Karpas-422 (cell line): ENCODE measurements at places on chromosomes 7 and 10.
A peak's percentile ranks its signal among the peaks of the same experiment; 100 is the strongest.

DNA sequence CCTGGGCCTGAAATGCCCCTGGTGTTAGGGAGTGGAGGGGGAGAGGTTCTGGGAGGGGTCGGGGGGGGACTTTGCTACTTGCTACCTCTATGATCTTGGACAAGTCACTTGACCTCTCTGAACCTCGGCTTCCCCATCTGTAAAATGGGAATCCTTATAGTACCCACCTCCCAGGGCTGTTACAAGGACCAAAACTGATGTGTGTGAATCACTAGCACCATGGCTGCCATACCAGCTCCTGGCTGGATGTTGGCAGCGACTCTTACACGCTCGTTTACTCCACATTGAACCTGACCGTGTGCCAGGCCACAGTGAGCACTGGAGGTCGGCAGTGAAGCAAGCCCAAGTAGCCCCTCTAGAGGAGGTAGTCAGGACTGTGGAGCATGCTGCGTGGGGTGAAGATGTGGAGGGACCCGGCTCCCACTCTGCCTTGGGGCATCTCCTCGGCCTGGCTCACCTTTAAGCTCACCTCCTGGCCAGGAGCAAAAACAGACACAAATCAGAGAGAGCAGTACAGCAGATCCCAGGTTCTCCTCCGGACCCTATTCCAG, 28.9 kb downstream of the PPIF start:
- DNase-seq = no peak

- no peak for DNase-seq
These were observed 133.7 kb downstream of the SLC25A13 start for GRCh38 chr7:96188174-96188581.

DNA sequence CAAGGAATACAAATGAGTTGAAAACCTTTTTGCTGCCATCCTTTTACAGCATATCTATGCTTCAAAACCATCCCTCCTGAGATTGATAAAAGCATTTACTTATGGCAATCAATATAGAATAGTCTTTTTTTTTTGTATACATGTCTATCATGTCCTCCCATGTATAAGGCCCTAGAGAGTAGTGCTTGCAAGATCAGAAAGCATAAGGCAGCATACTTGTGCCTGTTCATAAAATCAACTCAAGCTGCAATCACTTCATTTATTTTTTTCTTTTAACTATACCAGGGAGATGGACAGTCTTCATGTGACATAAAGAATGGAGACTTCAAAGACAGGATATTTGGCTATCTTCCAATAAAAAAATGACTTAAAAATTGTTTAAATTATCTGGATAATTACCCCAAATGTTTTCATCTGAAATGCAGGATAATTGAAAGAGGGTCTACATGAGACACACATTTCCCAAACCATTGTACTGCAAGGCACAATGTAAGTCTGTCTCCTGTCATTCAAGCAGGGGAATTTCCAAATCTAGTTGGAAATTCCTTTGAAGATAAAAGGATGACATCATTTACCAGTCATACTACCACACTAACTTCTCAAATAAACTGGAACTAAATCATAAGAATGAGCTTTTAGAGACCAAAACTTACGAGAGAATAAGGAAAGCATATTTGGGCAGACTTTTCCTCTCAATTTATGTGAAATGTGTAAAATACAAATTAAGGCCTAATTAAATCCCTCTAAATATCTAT, 22.5 kb downstream of the LRRN3 start:
- DNase-seq = no peak

DNA sequence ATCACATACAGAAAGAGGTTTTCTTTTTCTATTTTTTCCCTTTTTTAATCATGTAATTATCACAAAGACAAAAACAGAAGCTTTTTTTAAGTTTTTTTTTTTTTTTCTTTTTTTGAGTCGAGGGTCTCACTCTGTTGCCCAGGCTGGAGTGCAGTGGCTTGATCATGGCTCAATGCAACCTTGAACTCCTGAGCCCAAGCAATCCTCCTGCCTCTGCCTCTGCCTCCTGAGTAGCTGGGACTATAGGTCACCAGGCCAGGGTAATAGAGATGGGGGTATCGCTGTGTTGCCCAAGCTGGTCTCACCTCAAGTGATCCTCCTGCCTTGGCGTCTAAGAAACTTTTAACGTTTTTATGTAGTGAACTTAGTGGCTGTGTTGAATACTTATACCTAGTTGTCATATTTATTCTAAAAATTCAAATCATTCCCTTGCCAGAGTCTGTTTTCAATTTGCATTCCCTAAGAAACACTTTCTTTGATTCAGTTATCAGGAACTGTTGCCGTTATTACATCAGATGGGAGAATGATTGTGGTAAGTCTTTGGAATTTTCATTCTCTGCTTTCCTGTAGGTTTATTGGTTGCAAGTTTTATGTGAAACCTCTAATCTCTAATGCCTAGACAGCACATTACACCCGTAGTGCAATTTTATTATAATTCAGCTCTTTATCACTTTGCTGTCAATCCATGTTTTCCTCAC, 1.3 kb downstream of the LSM8 start:
- DNase-seq = no peak

- no peak for DNase-seq
These were observed 107.5 kb downstream of the KIF20B start for GRCh38 chr10:89808842-89809241.

DNA sequence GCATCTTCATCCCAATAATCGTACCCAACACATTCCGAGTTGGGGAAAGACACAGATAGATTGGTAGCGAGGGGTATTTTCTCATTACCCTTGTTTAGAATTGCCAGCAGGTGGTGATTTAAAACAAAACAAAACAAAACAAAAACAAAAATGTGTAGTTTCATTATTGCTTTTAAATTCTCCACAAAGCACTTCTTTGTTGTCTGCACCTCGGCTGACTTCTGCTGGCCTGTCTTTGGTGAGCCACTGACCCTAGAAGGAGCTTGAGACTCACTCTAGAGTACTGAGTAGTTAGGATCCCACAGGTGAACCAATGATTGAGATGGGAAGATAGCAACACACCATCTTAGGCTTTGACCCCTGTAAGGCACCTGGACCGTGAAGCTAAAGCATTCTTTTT, 105.4 kb upstream of the BET1 start:
- no peak for DNase-seq

- DNase-seq = no peak
These were observed 130.2 kb downstream of the KCNMA1 start for GRCh38 chr10:77507291-77507880.

GRCh38 chr10:30986053-30986555, 45.6 kb downstream of the ZNF438 start:
- DNase-seq = no peak

DNA sequence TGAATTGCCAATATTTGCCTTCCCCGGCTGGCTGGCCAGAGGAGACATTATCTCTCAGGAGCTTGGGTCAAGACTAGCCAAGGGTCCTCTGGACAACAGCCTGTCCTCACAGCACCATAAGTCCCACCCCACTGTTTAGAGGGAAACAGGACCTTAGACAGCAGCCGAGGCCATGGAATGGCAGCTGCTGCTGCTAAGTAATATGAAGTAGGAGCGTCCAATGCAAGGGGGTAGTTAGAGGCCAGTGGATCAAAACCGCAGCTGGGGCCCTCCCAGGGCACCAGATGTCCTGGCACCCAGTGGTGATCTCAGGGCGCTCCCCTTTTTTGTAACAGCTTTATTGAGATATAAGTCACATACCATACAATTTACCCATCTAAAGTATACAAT, 12.9 kb upstream of the KCP start:
- DNase-seq = no peak

- DNase-seq = no peak
These were observed 936 bp upstream of the TCERG1L start for GRCh38 chr10:131312478-131312836.

DNA sequence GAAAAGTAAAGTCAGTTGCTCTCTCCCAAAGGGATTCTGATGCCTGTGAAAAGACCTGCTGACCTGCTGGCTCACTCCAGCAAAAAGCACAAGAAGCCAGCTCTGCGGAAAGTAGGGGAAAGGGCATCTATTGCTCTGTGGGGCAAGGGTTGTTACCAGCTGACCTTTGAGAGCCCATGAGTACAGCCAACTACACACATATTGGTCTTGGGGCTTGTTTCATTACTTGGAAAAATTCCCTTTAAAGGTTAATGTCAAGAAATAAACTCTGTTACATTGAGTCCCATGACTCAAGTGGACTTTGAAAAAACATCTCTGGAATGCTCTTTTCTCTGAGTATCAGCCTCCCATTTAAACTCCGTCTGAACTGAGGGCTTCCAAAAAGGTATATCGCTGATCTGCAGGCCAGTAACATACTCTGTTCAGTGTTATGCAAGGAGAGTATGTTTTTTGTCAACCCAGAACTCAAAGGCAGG, 53.2 kb downstream of the PANK1 start:
- no peak for DNase-seq

DNA sequence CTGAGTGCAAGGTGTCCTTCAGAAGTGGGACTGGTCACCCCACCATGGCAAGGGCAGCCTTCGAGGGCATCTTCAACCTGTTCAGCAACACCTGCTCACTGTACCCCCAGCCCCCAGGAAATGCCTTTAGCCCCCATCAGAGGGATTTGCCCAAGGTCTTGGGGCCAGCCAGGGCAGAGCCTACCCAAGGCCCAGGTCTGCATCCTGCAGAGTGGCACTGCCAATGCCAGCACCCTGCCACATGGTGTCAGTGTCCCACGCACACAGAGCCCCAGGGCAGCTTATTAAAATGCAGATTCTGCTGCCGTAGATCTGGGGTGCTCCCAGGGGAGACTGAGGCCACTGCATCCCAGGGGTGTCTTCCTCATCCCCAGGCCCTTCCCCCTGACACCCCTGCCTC, 106.2 kb upstream of the KCTD7 start:
- DNase-seq = peak; percentile 86

DNA sequence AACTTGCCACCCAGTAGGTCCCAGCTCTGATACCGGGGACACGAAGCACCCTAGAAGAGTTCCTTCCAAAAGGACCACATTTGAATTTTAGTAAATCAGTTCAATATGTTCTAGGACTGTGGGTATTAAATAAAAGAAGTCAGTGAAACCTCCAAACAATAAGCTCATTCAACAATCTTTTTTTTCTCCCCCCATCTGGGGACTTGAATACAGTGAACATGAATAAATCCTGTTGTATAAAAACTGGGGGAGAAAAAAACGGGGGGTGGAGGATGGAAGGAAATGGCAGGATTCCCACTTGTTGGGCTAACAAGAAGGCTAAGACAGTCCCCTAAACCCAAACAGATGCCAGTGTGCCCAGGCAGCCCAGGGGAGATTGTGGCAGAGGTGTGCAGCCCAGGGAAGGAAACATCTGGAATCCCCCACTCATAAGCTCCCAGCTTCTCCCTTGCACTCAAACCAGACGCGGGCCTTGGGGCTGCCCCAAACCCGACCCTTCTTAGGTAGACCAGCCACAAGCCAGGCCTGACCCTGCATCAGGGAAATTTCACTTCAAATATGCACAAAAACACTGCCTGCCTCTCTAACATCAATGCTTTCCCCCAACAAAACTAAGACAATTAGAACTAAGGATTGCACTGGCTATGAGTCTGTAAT, 8.8 kb downstream of the AFAP1L2 start:
- no peak for DNase-seq

- DNase-seq = peak; percentile 81
These were observed 6.1 kb downstream of the NPY start for GRCh38 chr7:24290004-24290641.

- no peak for DNase-seq
These were observed 184.4 kb upstream of the KLF14 start for GRCh38 chr7:130918129-130919052.

- no peak for DNase-seq
These were observed 54.3 kb downstream of the BMPER start for GRCh38 chr7:33959676-33960075.

DNA sequence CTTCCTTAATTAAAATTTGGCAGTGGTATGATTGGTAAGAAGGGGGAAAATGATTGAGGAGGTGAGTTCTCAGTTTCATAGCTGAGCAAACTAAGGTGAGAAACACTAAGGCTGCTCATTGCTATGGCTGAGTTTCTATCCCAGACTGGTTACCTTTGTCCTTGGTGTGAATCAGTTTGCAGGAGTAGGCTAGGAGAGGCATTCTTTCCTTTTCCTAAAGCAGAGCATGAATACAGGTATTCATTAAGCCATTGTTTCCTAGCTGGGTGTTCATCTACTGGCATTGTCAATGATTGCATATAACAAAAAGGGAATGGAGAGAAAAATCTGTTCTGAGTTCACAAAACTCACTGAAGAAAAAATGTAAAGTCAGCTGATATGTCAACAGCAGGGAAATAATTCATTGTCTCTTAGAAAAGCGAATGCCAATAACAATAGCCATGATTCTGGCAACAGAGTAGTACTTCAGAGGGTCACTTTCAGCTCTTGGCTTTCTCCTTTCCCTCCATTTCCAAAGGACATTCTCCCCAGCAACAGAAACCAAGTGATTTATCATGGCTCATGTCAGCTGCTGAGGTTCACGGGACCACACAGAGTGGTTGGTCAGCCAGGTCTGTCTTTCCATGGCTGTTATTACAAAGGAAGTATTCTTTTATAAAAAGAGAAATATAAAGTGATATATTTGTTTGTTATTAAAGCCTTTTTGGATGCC, 234.0 kb downstream of the BICC1 start:
- DNase-seq = no peak

DNA sequence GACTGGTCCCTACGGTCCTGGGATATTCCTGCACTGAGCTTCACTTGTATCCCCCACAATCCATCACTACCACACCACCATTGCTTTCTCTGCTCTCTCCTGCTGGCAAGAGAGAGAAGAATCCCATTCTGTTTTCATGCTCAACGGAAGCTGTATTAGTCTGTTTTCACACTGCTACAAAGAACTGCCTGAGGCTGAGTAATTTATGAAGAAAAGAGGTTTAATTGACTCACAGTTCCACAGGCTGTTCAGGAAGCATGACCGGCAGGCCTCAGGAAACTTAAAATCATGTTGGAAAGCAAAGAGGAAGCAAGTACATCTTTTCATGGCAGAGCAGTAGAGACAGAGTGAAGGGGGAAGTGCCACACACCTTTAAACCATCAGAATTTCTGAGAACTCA, 260.4 kb upstream of the LYZL1 start:
- DNase-seq = no peak

- no peak for DNase-seq
These were observed 109.9 kb downstream of the HECTD2 start for GRCh38 chr10:91519899-91520514.

GRCh38 chr10:44976352-44977198, 2.0 kb downstream of the DEPP1 start:
- DNase-seq = no peak

DNA sequence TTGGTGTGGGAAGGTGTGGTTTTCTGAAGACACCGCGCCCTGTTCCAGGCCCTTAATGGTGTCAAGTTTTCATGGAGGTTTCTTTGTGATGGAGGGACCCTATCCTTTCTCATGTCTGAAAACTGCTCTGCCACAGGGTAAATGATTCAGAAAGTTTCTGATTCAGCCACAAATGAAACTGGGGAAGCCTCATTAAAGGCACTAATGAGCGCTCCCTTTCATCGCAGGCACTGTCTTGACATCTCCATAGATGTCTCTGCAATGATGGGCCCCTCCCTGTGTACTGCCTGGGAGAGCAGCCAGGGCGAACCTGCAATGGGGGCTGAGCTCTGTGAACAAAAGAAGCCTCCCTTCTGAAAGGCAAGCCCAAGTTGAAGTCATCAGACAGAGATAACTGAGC, 355.3 kb downstream of the PRPF18 start:
- no peak for DNase-seq
